ENCODE measurements at places on chromosomes 6 and 20.

- H3K4me3 ChIP-seq = no peak overlapping the region
- no peak overlapping the region for H3K27ac ChIP-seq
- H3K4me1 ChIP-seq = no peaks in the 10 kb centered on the region
- no peaks in the 10 kb centered on the region for H3K36me3 ChIP-seq
- no peak for DNase-seq
Observed at GRCh38 chr6:52497652-52498408, 77.7 kb downstream of the EFHC1 start.

DNA sequence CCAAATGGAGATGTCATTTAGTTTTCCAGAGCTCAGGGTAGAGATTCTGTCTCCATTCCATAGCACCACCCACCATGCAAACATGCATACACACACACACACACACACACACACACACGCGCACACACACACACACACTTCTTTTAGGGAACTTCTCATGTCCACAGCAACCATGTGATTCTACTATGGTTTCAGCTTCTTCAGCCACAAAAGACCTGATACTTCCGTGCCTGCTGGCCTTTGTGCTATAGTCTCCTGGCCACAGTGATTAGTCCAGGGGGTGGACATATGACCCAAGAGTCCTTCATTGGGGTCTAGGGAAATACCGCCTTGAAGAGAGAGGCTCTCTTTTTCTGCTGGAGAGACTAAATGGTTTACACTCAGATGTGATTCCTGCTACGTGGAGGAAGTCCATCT, 53.5 kb downstream of the CARMIL1 start:
- H3K36me3 ChIP-seq = no peaks in the 10 kb centered on the region
- no peak overlapping the region for H3K27ac ChIP-seq
- no peaks in the 10 kb centered on the region for H3K27me3 ChIP-seq
- no peak overlapping the region for H3K4me3 ChIP-seq
- no peak for DNase-seq
- H3K4me1 ChIP-seq = peaks cover 9% of the 10 kb centered on the region

DNA sequence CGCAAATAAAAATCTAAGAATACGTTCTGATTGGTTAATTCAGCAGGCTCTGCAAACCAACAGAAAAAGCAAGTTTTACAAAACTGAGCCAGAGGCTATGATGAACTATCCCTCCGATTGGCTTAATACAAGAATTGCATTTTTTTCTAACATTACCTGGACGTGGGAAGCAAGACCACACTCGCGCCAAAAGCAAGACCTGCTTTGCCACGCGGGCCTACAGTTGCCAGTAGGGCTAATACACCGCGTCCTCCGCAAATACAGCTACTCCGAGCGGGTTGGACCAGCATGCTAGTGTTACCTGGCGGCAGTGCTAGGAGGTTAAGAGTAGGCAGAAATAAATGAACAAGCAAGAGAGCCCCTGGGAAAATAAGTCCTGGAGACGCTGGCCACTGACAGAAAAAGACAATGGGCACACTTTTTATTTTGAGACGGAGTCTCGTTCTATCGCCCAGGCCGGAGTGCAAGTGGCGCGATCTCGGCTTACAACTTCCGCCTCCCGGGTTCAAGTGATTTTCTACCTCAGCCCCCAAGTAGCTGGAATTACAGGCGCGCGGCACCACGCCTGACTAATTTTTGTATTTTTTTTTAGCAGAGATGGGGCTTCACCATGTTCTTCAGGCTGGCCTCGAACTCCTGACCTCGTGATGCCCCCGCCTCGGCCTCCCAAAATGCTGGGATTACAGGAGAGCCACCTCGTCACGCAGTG, 131.9 kb upstream of the BTN3A2 start:
- H3K4me3 ChIP-seq = peak overlapping the region; percentile 95
- H3K27me3 ChIP-seq = no peaks in the 10 kb centered on the region
- peak overlapping the region; percentile 83 for H3K27ac ChIP-seq
- no peaks in the 10 kb centered on the region for H3K36me3 ChIP-seq
- DNase-seq = peak; percentile 56
- H3K4me1 ChIP-seq = peaks cover 23% of the 10 kb centered on the region

GRCh38 chr6:26439151-26440125, 866 bp upstream of the BTN3A3 start:
- peak overlapping the region; percentile 97 for H3K27ac ChIP-seq
- peaks cover 4% of the 10 kb centered on the region for H3K36me3 ChIP-seq
- DNase-seq = peak; percentile 31

DNA sequence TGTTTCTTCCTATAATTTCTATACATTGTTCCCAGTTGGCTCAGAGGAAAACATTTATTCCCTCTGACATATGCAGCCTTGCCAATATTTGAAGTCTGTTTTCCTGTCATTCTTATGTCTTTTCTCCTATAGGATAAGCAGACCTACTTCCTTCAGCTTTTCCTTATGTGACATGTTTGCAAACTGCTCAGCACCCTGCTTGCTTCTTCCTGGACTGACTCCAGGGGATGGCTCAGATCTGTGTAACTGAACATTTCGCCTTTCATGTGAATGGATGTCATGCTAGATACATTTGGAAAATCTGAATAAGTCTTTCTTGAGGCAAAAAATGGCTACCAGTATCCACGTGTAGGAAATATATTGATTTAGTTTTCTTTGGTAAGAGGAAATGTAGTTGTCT, 113.2 kb downstream of the CARMIL1 start:
- no peak overlapping the region for H3K27ac ChIP-seq
- no peak for DNase-seq
- H3K4me1 ChIP-seq = no peaks in the 10 kb centered on the region

DNA sequence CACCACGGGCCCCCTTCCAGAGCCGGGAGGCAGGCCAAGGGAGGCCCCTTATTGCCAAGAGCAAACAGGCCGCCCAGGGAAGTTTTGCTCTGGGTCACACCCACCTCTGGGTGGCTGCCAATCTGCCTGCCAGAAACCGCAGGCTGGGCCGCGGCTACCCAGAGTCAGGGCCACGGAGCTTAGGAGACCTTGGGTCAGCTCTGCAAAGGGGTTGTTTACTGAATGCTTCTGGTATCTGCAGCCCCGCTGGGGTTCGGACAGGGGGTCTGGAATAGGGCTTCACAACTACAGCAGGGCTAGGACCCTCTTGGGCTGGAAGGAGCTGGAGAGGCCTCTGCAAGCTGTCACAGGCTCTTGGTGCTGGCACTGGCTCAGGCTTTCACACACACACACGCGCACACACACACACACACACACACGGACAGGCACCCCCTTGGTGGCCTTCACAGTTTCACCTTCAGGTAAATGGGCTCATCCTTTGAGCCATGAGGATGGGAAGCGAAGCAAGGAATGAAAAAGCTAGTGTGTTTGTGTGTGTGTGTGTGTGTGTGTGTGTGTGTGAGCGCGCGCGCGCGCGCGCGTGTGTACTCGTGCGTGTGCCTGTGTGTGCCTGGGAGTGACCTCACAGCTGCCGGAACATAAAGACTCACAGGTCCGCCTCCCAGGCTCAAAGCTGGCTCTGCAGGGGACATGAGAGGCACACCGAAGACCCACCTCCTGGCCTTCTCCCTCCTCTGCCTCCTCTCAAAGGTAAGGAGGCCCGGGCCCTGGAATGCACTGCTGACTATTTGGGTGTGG, at the start of gene CCN5:
CCN5 (plus strand) TSS at position 669 of the 798 bp plus-strand sequence; CDS start at position 691, 22 bp downstream.
- no peak for DNase-seq
- H3K36me3 ChIP-seq = no peaks in the 10 kb centered on the region
- H3K4me3 ChIP-seq = no peak within 1 kb of the TSS
- no peak within 1 kb of the TSS for H3K27ac ChIP-seq
- no peaks in the 10 kb centered on the region for H3K4me1 ChIP-seq

GRCh38 chr6:7052443-7053011, 55.2 kb upstream of the RREB1 start:
- peak overlapping the region; percentile 25 for H3K27ac ChIP-seq
- H3K36me3 ChIP-seq = no peaks in the 10 kb centered on the region
- H3K4me1 ChIP-seq = peaks cover 8% of the 10 kb centered on the region
- H3K27me3 ChIP-seq = no peaks in the 10 kb centered on the region

DNA sequence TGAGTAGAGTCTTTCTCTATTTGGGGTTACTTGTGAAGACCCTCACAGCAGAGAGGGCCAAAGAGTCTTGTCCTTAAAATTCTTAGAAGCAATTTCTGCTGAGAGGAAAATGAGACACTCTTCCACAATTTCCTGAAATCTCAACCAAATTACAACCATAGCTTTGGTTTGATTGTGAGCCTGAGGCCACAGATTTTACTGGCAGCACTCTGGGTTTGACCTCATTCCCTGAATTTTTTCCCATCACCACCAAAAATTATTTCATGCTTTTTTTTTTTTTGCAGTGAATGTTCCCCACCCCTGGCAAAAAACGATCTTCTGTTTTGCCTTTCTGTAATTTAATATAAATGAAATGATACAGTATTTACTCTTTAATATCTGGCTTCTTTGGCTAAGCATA, 125.5 kb downstream of the THEMIS start:
- DNase-seq = no peak
- no peak overlapping the region for H3K27ac ChIP-seq
- H3K36me3 ChIP-seq = no peaks in the 10 kb centered on the region
- H3K27me3 ChIP-seq = no peaks in the 10 kb centered on the region

GRCh38 chr6:147759093-147759492, 250.6 kb downstream of the SAMD5 start:
- no peaks in the 10 kb centered on the region for H3K27me3 ChIP-seq
- no peak for DNase-seq
- no peak overlapping the region for H3K27ac ChIP-seq
- H3K36me3 ChIP-seq = no peaks in the 10 kb centered on the region

DNA sequence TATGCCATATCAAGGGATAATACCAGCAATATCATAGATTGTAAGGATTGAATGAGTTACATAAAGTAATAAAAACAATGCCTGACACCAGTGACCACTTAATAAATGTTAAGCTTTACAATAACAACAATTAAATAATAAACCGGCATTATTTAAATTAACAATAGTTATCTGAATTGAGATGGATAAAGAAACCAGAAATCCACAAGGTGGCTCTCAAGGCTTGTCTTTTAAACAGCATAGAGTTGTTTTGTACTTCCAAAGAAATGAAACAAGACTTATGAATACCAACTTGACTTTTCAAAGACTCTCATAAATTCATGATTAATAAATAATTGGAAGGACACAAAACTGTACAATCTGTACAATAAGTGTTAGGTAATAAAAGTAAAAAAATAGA, 203.1 kb downstream of the ASCC3 start:
- no peaks in the 10 kb centered on the region for H3K4me1 ChIP-seq
- H3K27me3 ChIP-seq = no peaks in the 10 kb centered on the region
- H3K4me3 ChIP-seq = no peak overlapping the region

DNA sequence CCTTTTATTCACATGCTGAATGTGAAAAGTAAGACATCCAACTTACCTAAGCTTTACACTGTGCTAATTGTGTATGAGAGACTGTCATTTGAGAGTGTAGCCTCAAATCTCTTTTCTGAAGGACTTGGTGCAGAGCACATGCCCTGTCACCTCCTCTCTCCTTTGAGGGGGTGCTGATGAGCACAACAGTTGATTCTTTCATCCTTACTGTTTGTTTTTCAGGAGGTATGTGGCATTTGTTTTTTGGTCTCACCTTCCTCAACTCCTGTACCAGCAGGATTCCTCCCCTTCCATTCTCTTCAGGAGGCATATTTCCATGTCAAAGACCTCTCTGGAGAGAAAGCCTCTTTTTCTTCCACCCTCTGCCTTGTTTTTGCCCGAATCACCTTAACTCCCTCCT, 252.6 kb upstream of the CITED2 start:
- no peaks in the 10 kb centered on the region for H3K36me3 ChIP-seq
- no peak overlapping the region for H3K27ac ChIP-seq
- no peak overlapping the region for H3K4me3 ChIP-seq
- no peak for DNase-seq
- peaks cover 10% of the 10 kb centered on the region for H3K4me1 ChIP-seq

DNA sequence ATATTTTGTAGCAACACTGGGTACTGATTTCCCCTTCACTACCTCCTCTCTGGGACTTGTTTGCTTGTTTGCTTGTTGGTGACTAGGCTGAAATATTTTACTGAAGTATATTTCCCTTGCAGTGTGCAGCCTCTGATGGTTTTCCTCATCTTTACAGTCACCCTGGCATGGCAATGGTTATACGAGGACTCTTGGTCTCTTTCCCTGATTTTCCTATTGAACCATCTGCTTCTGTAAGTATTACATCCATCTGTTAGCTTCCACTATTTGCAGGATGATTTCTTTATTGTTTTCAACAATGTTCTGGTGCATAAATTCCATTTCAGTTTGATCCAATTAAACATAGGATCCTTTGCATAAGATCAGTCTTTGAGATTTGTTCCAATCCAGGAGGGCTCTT, 465.1 kb downstream of the MEI4 start:
- DNase-seq = no peak
- no peak overlapping the region for H3K27ac ChIP-seq
- H3K4me3 ChIP-seq = no peak overlapping the region
- no peaks in the 10 kb centered on the region for H3K36me3 ChIP-seq
- no peaks in the 10 kb centered on the region for H3K27me3 ChIP-seq

DNA sequence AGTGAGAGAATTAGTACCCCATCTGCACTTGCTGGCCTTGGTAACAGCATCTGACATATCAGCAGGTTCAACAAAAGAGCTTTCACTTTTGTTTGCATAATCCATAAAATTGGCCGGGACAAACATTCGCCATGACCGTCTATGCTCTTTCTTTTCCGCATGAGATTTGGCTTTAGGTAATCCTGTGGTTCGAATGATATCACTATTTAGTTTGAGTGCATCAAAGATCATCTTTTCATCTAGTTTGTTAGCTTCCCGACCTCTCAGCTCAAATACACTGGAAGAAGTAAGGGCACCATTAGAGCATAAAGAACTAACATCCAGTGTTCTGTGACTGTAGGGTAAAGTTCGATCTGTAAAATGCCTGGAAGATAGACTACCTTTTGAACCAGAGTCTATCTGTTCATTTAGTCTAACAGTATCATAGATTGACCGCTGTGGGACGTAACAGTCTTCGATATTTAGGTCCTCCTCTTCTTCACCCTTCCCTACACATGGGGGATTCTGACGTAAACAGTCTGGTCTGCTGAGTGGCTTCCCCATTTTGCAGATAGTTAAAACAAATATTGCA, 101.6 kb downstream of the DST start:
- H3K36me3 ChIP-seq = no peaks in the 10 kb centered on the region
- H3K27ac ChIP-seq = no peak overlapping the region
- H3K27me3 ChIP-seq = no peaks in the 10 kb centered on the region
- H3K4me3 ChIP-seq = no peak overlapping the region
- no peak for DNase-seq

- no peaks in the 10 kb centered on the region for H3K36me3 ChIP-seq
- no peaks in the 10 kb centered on the region for H3K4me1 ChIP-seq
- no peak overlapping the region for H3K27ac ChIP-seq
- H3K4me3 ChIP-seq = no peak overlapping the region
Observed at GRCh38 chr6:16124198-16125180, 4.4 kb upstream of the MYLIP start.

- H3K27me3 ChIP-seq = no peaks in the 10 kb centered on the region
- no peak overlapping the region for H3K4me3 ChIP-seq
- no peaks in the 10 kb centered on the region for H3K36me3 ChIP-seq
- no peaks in the 10 kb centered on the region for H3K4me1 ChIP-seq
- no peak for DNase-seq
Observed at GRCh38 chr20:8425802-8426201, 293.7 kb downstream of the PLCB1 start.

Measured in CD4-positive, alpha-beta memory T cell (primary cell).